ENCODE measurements at places on chromosomes 12 and 14. TPM values are rescaled to one million over a fixed set of nuclear protein-coding genes. Genes with fewer than 3 reads are reported as not detected.
A peak's percentile ranks its signal among the peaks of the same experiment; 100 is the strongest.

The CCDC197 gene
- not detected for total RNA-seq

The AMN gene
- total RNA-seq: not detected

The NEUROD4 gene
- total RNA-seq: 3.9 TPM

DNA sequence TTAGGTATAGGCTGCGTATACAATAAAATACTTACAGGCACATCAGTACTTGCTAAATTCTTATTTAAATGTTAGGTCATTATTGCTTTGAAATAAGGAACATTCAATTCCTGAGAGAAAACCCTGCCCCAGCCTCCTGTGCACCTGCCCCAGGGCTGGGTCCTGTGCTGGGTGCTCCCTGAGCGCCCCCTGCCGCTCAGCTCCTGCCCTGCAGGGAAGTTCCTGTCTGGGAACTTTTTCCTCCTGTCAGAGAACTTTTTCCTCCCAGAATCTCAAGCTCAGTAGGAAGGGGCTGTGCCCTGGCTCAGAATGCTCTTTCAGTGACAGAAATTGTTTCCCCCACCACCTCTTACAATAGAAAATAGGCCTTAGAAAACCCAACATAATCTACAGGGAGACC lies 751.1 kb downstream of the TMEM121 start:
- DNase-seq: no peak

DNA sequence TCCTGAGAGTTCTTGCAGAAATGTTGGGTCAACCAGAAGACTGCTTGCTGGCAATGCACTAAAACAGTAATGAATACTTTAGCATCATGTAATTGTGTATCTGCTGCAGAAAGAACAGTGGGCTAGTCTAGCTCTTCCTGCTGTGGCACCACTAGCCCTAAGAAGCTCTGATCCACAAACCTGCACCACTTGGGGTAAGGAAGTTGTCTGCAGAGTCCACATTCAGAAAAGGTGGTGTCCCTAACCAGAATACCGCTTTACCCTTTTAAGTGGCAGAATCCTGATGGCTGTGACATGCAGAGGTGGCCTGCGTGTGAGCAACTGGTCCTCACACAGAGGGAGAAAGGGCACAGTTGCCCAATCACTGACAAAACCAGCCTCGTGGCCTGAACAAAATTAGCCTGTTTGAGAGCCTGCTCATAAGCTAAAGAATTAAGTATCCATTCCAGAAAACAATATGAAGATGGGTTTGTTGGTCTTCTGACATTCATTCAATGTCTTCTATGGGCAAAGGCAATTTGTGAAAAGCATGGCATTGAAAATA lies 165.8 kb downstream of the PPM1H start:
- DNase-seq: no peak

DNA sequence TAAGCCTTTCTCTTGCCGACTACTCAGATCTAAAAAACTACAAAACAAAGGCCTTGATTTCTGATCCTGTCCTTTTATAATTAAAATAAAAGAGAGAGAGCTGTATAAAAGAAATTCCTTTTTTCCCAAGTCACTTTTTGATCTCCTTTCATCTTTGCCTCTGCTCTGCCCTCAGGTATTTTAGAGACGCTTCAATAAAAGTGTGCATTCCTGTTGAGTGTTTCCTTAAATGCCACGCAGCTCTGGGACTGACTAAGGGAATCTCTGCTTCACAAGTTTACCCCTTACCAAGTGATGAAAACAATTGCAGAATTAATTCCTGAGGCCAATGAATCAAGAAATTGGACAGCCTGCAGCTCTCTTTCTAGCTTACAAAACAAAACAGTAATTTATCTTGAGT lies 1109.8 kb downstream of the TMTC2 start:
- no peak for DNase-seq

DNA sequence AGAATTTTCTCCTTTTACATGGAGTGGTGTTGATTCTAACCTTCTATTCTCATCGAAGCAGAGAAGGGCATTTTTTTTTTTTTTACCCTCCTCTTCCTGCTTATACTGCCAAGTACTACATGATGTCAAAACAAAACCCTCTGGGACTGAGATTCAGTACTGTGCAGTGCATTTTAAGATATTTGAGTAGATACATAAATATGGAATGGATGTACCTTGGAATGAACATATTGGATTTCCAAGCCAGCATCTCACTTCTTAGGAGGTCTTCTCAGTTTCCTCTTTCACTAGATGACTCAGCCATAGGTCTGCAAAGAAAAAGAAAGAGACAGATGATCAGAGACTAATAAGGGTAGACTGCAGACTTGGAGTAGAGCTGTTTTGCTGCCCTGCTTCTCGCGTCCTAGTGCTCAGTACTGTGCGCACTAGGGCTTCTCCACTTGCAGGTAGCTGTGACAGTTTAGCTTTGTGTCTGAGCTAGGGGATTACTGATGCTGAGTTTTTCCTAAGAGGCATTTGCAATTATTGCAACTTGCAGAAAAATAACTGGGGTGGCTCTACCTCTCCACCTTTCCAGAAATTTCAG lies 20.4 kb downstream of the TPH2 start:
- DNase-seq: no peak

- no peak for DNase-seq
Observed at GRCh38 chr12:1919763-1920162, 1.3 kb upstream of the CACNA2D4 start.

- DNase-seq: no peak
Observed at GRCh38 chr14:92308716-92309115, 14.2 kb upstream of the SLC24A4 start.

DNA sequence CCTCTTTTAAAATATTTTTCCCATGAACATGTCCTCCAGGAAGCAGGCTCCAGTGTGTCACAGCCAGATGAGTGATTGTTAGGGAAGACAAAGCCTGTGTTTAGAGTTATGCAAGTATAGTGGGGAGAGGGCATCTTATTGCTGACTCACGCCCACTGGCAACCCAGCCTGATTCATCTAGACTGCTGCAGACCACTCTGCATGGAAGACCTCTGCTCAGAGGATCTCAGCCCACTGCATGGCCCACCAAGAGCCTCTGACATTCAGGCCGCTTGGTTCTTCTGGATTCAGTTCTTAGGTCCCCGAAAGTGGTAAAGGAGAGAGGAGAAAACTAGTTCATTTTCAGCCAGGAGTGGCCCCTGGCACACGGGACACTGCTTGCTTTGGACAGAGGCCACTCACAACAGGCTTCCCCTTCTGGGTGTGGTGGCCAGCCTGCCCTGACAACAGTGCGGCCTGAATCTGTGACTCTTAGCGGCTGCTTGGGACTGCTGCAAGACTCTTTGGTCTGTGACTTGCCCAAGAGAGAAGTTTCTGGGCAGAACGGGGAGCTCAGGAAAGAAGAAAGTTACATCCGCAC lies 266.3 kb downstream of the ZFP36L1 start:
- DNase-seq: no peak

GRCh38 chr14:63659726-63660125 lies 18.1 kb upstream of the WDR89 start:
- DNase-seq: peak; percentile 32

- DNase-seq: no peak
Observed at GRCh38 chr14:61803755-61804154, 41.5 kb downstream of the SNAPC1 start.

DNA sequence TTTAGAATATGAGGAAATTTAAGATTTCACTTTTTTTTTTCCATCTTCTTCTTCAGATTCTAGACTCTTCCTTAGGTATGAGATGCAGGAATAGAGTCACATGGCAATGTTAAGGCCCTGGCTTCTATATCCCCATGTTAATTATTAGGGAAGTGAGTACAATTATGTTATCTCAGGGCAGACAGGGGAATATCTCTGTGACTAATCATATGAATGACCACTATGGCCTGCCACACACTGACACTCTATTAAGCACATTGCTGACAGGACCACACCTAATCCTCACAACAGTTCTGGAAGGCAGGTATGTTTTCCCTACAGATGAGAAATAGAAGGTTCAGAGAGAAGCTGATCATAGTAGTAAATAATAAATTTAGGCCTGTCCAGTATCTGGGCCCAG lies 69.4 kb upstream of the PTPRQ start:
- DNase-seq: no peak

GRCh38 chr12:108804271-108804953 lies 53.0 kb downstream of the SSH1 start:
- no peak for DNase-seq

- DNase-seq: no peak
Observed at GRCh38 chr12:113826805-113827538, 139.2 kb downstream of the RBM19 start.

DNA sequence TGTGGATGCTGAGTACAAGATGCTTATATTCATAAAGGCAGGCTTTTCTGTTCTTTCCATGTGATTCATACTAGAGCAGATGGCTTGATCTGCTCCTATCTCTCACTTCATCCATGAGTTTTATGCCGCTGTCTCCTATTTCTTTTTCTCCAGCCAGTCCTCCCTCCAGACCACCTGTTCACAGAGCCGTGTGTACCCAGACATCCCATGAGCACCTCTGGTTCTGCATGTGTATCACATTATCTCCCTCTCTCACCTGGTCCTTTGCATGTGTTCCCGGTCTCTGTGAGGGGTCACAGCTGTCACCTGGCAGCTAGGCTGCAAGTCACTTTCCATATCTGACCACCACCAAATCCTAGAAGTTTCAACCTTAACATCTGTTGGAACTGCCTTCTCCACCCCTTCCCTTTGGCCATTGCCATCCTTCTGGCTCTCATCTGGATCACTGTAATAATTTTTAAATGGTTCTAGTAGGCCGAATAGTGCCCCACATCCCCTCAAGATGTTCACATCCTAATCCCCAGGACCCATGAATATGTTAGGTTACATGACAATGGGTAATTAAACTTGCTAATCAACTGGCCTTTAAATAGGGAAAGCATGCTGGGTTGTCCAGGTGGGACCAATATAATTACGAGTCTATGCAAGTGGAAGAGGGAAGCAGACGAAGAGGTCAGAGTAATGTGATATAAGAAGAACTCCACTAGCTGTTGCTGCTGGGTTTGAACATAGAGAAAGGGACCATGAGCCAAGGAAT lies 168.1 kb downstream of the SNAPC1 start:
- DNase-seq: no peak

GRCh38 chr12:49580572-49581535 lies 12.9 kb upstream of the MCRS1 start:
- peak; percentile 40 for DNase-seq

DNA sequence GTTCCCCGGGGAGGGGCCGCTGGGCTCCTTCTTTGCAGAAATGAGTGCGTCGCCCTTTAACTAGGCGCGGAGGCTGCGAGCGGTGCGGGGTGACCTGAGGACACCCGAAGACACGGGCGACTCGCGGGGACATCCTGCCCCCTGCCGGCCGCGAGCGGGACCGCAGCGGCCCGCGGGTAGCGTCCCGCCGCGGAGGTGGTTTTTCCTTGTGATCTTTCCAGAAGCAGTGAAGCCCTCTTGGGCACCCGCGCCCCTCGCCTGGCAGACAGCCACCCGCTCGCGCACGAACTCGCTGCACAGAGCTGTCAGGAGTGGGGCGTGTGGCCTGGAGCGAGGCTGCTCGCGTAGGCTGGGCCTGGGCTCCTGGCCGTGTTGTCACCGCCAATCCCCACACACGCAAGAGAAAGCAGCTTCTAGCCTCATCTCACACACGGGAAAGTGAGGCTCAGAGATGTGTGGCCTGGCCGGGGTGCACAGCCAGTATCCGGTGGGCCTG lies 67.2 kb downstream of the DIO3 start:
- DNase-seq: peak; percentile 55

DNA sequence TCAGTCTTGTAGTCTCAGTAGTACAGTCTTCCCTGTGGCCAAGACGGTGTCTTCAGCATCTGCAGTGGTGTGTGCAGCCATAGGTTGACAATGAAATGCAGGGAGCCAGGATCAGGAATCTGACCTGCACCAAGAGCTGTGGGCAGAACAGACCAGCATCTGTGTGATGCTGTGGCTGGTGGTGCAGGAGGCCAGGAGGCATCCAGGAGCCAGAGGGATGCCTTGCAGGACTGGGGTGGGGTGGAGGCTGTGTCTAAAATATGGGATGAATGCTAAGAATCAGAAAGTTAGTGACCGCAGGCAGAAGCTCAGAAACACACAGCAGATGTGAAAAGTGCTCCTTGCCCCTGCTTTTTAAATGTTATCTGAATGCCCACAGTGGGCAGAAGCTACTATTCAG lies 209.7 kb downstream of the CACNA1C start:
- no peak for DNase-seq

Measured in occipital lobe (tissue), 3 donors.